HT1080 (cell line): ENCODE measurements at places on chromosomes 6 and 20. TPM values are rescaled to one million over a fixed set of nuclear protein-coding genes. Genes with fewer than 3 reads are reported as not detected.

DNA sequence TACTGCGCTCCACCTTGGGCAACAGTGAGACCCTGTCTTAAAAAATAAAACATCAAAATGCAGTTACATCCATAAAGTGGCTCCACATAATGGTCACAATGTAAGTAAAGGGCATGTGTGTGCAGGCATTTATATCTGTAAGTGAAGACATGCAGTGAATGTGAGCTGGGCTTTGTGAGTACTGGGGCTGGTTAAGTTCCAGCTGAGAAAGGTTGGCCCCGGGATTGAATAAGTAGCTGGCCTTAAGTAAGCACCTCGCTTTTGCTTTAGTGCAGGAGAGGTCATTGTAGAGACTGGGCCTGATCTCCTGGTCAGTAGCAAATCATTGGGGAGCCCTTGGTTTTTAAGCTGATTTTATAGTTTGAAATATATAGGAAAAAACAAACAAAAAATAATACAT lies 8.0 kb downstream of the QKI start:
- no peak for DNase-seq

DNA sequence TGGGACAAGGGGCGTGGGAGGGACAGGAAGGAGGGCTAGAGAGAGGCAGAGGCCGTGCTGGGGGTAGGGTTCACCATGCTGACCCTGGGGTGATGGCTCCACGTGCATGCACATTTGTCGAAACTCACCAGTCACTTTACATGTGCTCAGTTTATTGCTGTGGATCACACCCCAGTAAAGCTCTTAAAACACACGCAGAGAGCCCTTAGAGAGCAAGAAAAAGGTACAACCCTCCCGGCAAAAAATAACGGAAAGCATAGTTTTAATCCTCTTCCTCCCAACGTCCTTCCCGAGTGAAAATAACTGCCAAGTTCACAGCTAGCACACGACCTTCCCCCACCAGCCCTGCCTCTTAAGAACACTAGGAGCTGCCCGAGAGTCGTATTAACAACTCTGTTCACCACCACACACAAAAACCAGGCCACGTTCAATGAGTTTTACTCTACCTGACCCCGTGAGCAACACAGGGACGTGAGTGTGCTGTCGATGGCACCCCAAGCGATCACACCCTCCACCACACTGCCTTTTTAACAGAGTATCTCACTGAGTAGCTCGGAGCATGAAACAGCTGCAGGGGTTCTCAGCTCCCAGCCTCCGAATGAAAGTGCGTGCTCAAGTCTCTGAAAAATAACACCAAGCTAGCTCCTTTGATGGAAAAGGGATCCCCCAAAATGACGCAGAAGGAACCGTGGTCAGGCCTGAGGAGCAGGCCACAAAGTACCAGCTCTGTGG lies 39.7 kb downstream of the TAF4 start:
- no peak for DNase-seq

- DNase-seq = no peak
Observed at GRCh38 chr6:150537893-150538292, 61.8 kb upstream of the PLEKHG1 start.

Gene SAMD3
- total RNA-seq = 3.8 and 5.0 TPM in 2 replicates

Gene MYBL2
- 29.7 and 40.4 TPM in 2 replicates for total RNA-seq
